Effector CD4-positive, alpha-beta T cell (primary cell): ENCODE measurements at places on chromosomes 6 and 20.

- no peak for DNase-seq
Observed at GRCh38 chr6:20559924-20560551, 25.8 kb downstream of the CDKAL1 start.

DNA sequence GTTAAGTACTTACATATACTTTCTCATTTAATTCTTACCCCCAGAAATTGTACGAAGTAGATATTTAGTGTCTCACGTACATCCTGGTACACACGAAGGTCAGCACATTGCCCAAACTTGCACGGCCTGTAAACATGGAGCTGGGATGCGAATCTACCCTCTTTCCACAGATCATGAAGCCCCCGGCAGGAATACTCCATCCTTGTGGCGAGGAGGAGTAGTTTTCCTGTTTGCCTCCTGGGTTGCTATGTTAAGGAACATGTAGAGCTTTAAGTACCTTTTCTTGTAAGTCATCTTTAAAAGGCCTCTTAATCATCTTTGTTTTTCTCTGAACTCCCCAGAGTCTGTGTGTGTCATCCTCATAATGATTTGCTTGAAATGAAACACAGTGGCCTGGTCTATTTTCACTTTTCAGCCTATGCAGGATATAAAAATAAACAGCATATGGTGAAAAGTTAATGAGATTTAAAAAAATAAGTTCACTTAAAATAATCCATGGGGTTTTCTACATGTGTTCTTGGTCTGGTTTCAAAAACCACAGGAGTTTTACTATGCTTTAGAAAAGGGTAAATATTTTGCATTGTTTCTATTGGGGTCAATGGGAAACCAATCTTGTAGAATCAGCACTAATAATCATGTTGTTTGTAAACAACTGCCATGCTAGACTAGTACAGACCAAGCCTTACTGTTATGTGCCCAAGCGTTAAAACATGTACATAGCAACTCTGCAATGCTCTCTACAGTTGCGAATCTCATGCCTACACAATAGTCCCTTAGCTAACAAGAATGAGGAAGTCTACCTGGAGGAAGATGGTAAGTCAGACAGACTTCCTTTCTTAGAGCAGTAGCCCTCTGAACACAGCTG is 9.3 kb upstream of the ARID1B start:
- no peak for DNase-seq

DNA sequence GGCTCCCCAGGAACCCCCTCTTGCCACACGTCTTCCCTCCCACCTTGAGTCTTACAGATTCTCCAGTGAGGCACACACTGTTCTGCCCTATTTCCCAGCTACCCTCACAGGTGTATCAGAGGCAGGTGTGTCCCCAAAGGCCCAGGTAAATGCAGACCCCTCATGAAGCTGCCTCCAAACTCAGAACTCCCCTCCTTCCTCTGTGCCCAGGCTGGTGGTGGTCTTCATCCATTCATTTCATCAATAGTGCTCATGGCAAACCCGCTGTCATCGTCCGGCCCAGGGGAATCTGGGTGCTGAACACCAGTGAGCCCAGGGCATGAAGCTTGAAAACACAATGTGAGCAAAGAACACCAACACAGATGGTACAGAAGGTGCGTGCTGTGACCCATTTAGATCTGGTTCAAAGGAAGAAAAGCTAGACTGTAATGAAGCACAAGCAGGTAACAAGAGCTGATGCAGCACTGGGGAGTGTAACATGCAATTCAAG is 213.1 kb downstream of the SYNDIG1 start:
- no peak for DNase-seq

- DNase-seq, result no peak
Observed at GRCh38 chr20:58405504-58406291, 16.7 kb downstream of the VAPB start.

- no peak for DNase-seq
Observed at GRCh38 chr6:13431861-13432465, 55.4 kb downstream of the GFOD1 start.
